Muscle of arm (tissue), 14 donors: ENCODE measurements at places on chromosomes 5 and 9. TPM values are rescaled to one million over a fixed set of nuclear protein-coding genes. Genes with fewer than 3 reads are reported as not detected.
A peak's percentile ranks its signal among the peaks of the same experiment; 100 is the strongest.

Gene ADAMTS2
- 61.8 TPM for polyA plus RNA-seq

Gene GPR150
- not detected for polyA plus RNA-seq

Gene SOX30
- polyA plus RNA-seq, result 0.42 TPM

Gene LCN1
- polyA plus RNA-seq, result not detected

Gene CMBL
- not detected for polyA plus RNA-seq

Gene PRUNE2
- polyA plus RNA-seq, result 18.6 TPM

Gene SPINK1
- not detected for polyA plus RNA-seq

DNA sequence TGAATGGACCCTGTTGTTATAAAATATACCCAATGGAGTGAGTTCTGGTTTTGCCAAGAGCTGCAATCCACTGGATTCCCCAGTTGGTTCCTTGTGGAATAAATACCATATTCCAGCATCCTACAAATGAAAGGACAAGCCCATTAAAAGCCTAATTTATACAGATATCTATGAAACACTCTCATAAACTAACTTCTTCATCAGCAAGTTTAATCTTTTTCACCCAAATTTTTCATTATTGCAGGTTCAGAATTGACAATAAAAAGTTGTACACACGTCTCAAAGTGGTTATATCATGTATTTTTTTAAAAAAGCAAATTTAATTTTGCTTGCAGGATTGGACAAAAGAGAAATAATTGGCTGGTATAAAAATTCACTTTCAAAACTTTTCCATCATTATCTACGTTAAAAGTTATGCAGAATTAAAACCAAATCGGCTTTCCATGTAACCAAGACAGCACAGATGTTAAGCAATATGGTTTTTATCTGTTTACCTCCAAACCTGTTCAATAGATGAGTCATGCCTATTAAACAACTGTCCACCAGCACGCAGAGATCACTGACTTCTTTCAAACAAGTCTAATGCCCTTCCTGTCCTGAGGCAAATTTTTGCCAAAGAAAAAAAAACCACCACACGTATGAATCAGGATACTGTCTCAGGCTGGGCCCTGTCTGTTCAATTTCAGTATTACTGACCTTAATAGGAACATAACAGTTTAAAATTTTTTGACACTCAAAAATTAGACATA lies 42.5 kb downstream of the CEMIP2 start:
- DNase-seq, result no peak

DNA sequence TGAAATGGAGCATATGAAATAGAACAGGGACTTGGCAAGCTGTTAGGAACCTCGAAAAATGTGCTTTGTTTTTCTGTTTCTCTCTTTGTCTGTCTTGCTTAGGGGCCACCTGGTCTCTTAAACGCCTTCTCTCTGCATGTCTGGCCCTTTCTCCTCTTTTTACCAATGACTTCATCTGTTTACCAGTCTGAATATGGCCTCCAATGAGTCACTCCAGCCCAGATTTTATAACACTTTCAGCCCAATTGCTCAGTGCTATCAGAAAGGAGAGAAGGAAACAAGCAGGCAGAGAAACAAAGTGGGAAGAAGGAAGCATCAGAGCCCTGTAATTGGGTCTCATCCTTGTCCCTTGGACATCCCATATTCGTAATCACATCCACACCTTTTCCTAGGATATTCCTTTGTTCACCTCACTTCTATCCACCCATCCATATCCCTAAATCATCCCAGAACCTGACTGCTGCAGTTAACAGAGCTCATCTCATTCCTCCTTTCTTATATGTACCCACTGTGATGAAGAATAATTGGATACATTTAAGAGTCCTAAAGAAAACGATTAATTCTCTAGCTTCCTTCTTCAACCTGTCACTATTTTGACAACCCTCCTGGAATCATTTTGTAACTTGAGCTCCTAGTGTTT lies 151.8 kb upstream of the GPR151 start:
- DNase-seq, result peak; percentile 4

- DNase-seq, result no peak
Observed at GRCh38 chr9:127149463-127150390, 27.3 kb upstream of the ANGPTL2 start.

GRCh38 chr5:179900206-179900605 lies 7.5 kb downstream of the TBC1D9B start:
- no peak for DNase-seq

DNA sequence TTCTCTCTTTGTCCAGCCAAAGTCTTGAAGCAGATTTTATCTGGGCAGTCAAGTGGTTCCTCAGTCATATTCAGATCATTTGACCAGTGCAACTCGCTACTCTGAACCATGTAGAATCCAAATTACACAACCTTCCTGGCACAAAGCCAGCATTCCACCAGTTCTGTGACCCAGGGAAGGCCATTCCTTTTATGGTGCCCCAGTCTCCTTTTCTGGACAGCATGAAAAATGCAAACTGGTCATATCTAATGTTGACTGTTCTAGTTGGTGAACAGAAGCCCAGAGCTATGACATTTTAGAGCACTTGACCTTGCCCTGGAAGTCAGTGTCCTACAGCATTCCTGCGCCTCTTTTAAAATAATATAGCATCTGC lies 364.6 kb downstream of the BRINP1 start:
- DNase-seq, result no peak

DNA sequence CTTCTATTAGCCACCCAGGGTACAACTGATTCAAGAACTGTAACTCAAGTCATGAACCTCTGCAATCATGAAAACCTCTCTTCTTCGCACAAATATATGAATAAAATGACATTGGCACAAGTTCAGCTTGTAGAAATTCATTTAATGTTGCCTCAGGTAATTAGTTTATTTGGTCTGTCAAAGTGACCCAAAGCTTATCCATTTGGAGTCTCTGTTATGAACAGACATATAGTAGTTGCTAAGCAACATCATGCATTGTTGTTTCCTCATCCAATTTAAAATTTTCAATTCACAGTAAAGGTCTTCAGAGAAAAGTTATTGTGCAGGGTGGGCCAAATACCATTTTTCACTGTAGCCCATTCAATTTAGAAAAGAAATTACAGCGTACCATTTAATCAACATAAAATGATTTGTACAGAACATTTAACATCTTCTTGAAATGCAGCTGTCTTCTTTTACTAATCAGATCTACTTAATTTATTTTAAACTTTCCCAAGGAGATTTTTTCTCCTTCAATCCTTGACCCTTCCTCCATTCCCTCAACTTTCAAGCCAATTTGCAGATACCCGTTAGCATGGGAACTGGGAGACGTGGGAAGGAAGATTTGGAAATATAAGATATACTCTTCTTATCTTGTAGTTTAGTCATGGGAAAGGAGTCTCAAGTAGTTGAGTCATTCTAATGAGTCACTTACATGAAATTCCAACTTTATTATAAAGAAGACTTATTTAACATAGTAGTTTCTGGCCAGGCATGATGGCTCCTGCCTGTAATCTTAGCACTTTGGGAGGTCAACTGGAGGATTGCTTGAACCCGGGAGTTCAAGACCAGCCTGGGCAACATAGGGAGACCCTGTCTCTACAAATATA lies 231.3 kb downstream of the ATPSCKMT start:
- DNase-seq, result no peak

DNA sequence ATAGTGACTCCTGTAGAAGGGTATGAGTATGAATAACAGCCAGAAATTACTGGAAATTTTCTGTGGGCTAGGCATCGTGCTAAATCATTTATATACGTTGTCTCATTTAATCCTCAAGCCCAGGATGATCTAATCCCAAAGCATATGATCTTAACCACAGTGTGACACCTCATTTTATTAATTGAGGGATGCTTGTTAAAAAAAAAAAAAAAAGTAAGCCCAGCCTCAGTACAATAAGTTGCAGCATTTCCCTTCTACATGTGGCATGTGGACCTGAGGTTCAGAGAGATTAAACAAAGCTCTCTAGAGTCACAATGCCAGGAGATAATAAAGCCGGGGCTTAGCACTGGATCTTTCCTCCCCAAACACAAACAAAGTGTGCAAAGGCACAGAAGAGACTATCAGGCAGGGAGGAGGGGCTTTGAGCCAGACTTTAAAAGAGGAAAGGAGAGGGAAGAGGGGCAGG lies 49.5 kb downstream of the KLF4 start:
- DNase-seq, result no peak

DNA sequence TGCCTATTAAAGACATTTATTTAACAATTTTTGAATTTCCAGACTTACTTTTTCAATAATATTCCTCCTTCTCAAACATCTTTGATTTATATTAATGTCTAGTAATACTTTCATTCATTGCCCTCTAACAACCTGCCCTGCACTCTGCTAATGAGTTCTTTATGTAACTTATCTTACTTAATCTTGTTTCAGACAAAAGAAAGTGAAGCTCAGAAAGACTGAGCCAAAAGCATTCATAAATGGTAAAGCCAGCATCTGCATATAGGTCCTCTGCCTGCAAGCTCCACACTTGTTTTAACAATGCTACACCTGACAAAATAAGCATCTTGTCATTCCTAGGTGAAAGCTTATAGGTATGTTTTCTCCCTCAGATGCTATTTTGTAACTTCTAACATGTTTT lies 2.4 kb upstream of the TNPO1 start:
- no peak for DNase-seq

GRCh38 chr9:119289740-119290433 lies 79.3 kb downstream of the BRINP1 start:
- DNase-seq, result peak; percentile 71

DNA sequence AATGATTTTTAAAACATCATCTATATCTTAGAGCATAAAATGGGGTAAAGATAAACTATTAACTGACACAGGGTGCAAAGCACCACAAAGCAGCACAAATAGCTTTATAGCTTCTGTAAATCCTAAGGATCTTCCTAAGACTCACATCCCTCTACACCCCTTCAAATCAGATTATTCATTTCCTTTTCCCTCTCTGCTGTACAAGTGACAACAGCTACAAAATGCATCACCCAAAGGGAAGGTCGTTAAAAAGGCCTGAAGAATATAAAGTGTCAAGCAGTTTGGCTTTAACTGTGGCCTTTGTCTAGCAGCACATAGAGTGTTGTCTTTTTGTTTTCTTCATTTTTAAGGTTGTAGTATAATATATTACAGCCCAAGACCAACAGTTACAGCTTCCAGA lies 422.1 kb downstream of the PDE4D start:
- DNase-seq, result no peak

GRCh38 chr5:151492729-151493128 lies 45.3 kb downstream of the SLC36A1 start:
- DNase-seq, result no peak

DNA sequence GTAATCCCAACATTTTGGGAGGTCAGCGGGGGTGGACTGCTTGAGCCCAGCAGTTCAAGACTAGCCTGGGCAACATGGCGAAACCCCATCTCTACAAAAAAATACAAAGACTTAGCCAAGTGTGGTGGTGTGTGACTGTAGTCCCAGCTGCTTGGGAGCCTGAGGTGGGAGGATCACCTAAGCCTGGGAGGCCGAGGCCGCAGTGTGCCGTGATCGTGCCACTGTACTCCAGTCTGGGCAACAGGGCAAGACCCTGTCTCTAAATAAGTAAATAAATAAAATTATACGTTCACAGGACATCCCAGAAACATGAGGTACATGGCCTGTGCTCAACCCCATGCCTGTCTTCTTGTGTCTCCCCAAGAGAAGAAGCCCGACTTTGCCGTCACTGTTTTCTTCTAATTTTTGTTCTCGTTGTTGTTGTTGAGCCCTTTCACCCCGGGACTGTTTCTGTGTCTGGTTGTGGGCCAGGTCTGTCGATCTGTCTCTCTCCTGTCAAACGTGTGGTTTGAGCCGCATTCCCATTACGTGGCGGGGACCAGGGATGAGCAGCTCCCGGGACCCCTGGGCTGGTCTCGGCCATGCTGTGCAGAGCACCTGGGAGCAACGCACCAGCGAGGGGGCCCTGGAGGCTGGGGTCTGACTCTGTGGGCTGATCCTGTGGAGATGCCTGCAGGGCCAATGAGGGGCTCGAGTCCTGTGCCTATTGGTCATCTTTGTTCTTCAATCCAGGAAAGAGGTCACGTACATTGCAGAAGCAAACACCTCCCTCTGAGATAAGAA lies 32.2 kb downstream of the NACC2 start:
- no peak for DNase-seq

DNA sequence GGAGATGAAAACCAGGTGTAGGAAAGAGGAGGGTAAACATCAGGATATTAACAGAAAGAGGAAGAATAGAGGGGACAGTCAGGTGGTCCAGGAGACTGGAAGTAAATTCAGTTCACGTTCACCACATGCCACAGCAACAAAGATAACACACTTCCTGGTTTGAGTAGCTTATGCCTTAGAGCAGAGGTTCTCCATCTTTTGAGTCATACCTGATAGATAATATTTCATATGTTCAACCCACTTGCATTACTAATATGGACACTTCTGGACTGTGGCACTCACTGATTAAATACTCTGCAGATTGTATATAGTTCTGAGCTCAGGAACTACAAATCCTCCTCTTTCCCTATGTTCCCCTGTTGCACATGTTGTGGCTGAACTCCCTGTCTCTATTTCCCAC lies 179.9 kb upstream of the NR3C1 start:
- no peak for DNase-seq

DNA sequence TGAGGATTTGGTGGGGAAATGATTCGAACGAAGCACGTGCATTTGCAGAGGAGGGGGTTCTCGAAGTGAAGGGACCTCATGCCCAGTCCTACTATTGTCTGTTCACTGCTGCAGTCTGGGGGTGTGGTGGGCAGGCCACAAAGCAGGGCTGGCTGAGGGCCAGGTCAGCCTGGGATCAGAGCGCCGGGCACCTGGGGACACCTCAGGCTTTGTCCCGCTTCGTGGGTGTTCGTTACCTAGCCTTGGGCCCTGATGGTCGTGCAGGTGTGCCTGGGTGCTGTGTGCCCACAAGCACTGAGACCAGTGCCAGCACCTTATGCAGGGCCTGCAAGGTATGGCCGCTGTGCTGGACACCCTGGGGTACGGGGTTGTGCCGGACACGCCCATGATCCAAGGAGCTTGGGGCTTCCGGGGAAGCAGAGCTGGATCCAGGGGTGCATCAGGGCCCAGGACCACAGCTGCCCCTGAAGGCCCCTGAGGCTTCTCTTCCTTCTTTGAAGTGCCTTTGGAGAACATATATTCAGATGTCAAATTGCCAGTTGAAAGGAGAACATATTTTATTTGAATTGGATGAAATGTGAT lies 80.6 kb downstream of the COL5A1 start:
- DNase-seq, result no peak

GRCh38 chr5:154370813-154371212 lies 75.0 kb upstream of the SAP30L start:
- peak; percentile 9 for DNase-seq

GRCh38 chr9:4442806-4443205 lies 47.5 kb upstream of the SLC1A1 start:
- no peak for DNase-seq

GRCh38 chr5:87170799-87171198 lies 96.9 kb upstream of the RASA1 start:
- DNase-seq, result no peak

- no peak for DNase-seq
Observed at GRCh38 chr9:9212963-9213362, 1399.8 kb downstream of the PTPRD start.

DNA sequence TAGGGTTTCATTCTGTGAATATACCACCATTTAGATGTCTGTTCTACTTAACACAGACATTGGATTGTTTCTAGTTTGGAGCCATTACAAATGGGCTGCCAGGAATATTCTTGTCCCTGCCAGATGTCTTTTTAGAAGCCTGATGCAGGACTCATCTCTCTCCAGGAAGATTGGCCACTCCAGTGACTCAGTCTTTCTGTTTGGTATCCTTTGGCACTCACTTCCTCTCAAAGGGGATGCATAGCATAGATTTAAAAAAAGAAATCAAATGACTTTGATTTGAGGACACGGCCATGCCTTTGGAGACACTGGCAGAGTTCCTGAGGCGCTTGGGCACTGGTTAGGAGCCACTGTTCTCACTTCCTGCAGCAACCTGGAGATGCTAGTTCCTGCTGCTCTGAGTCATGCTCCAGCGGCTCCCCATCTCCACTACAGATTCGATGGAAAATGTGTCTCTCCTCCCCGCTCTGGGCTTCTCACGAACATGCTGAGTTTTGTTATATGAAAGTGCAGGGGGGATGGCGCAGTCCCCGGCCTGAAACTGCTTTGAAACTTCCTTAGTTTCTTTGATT lies 3.5 kb upstream of the ZNF366 start:
- peak; percentile 79 for DNase-seq
